Skeletal muscle cell (primary cell): ENCODE measurements at places on chromosomes 7 and 10.
A peak's percentile ranks its signal among the peaks of the same experiment; 100 is the strongest.

GRCh38 chr7:6392712-6393666 lies 54.8 kb downstream of the DAGLB start:
- DNase-seq: peak; percentile 62

GRCh38 chr10:7797582-7797981 lies 9.6 kb downstream of the ATP5F1C start:
- peak; percentile 84 for DNase-seq

- DNase-seq: no peak
Observed at GRCh38 chr7:20503278-20503950, 112.1 kb upstream of the ABCB5 start.

- DNase-seq: no peak
Observed at GRCh38 chr7:14045651-14046050, 56.2 kb upstream of the ETV1 start.

- no peak for DNase-seq
Observed at GRCh38 chr10:91350651-91351081, 59.5 kb upstream of the HECTD2 start.

DNA sequence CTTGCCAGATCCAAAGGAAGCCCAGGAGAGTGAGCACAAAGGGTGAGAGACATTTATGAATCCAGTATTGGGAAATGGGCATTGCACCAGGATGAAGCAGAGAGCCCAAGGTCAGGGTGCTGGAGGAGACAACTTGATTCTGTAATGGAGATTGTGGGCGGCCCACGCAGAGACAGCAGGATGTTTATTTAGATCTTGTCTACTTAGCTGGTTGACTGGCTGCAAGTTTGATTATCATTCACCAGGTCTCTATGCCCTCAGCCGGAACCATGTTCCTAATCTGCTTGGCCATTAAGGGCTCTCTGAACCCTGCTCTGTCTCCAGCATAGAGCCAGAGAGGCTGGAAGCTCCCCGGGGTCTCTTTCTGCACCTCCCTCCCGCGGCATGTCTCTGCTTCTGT lies 188.7 kb downstream of the PLXNA4 start:
- no peak for DNase-seq

- DNase-seq: no peak
Observed at GRCh38 chr10:19824381-19825342, 8.4 kb downstream of the PLXDC2 start.

- DNase-seq: peak; percentile 4
Observed at GRCh38 chr10:120586471-120586872, 129.4 kb downstream of the PLPP4 start.

DNA sequence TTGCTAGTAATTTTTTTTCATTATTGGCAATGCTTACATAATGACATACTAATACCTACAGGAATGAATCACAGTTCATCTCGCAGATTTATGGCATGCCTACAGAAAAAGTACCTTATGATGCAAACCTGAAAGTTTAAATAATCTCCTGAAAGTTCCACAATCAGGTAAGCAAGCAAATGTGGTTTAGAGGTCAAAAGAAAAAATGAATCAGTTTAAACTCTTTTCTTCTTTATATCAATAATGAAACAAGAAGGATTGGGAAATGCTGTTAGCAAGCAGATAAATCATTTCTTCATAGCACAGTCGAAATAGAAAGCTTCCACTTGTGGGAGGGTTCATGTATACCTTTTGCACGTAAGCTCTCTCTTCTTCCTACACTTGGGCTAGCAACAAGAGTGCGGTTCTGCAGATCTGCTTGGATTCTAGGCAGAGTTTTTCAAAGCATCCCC lies 53.7 kb upstream of the MTPN start:
- DNase-seq: no peak

GRCh38 chr7:99627513-99627912 lies 10.8 kb downstream of the ZSCAN25 start:
- DNase-seq: no peak

- no peak for DNase-seq
Observed at GRCh38 chr7:1588978-1589377, 19.1 kb upstream of the PSMG3 start.

DNA sequence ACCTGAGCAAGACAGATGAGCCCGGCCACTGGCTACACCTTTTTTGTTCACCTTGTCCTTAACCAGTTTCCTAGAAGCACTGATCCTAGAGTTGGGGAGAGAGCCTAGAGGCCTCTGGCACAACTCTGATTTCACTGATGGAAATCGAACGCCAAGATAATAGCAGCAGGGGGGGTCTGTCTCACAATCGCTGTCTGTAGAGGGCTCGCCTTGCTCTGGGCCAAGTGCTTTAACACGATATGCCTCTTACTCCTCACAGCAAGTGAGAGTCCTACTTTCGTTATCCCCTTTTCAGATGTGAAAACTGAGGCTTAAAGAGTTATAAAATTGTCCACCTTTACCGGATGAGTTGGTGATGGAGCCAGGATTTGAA lies 472 bp downstream of the RASSF4 start:
- DNase-seq: no peak
